Stimulated activated CD4-positive, alpha-beta T cell treated with anti-CD3 and anti-CD28 coated beads, TNF-alpha, amount 100 ng/mL, for 1 hour (primary cell): ENCODE measurements at places on chromosomes 2 and 18.

- no peak for DNase-seq
Observed at GRCh38 chr2:30446602-30447148, 371 bp upstream of the LCLAT1 start.

DNA sequence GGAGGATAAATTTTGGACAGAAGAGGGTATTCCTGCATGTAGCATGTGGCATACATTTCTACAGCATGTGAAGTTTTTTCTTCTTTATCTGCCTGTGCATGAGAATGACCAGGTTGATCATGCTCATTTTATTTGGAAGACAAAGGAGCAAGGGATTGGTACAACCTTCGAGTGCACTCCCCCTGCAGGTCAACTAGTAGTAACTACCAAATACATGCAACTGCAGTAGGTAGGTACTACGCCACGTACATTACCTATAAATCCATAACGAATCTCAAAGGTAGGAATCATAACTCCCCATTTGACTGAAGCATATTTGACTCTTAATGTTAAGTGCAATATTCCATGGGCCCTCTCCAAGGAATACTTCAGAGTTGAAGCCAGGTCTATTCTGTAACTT, 763.9 kb downstream of the TSN start:
- DNase-seq = no peak

DNA sequence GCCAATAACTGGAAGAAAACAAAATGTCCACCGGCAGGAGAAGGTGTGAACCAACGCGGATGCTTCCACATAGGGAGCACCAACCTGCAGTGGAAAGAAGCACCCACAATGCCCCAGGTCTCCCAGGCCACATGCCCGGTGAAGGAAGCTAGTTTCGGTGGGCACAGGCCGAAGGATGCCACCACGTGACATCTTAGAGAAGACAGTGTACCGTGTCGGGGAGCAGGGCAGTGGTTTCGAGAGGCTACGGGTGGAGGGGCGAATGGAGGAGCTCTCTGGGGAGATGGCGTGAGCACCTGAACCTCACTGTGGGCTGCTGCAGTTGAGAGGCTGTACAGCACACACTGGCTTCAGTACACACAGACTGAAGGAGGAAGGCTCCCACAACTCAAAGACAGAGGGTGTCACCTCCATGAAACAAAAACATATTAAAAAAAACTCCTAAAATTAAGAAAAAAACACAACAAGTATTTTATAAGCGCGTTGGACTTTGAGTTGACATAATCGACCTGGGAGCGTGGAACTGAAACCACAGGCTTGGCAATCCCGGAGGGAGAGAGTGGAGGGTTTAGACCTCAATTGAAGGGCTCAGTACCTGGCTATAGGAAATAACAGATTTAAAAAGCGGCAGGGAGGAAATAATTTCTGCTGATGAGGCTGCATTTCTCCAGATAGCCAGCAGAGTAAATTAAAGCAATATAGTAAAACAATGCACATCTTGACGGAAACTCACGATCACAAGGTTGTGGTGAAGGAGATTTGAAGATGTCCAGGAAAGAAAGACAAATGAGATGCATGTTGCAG, 160.1 kb downstream of the RTP5 start:
- DNase-seq = no peak

DNA sequence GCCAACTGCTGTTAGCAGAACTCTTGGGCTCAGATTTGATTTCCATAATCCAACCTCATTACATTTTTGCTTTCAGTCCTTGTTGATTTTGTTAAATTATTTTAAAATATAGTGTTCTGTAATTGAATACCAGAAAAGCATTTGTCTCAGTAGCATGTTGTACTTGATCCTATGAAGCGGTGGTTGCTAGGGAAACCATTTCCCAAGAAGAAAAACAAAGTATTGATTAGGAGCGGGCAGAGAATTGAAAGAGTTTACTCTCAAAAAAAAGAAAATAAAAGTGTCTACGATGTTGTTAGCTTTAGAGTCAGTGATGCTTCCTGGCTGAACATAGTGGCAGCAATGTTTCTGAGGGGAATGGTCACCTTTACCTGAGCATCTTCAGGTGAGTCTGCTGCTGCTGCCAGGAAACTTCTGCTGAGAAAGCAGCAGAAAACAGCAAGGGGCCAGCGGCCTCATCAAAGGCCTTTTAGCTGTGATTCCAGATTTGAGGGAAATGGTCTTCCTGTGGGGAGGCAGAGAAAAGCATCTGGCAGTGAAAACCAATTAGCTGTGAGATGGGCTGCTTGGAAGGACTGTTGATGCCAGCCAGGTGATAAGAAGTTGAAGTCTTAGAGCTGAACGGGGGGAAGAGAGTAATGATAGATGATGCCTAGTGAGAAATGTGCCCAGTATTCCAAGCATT, 37.1 kb downstream of the CRIM1 start:
- no peak for DNase-seq
